Upper lobe of right lung (tissue), 1 donor: ENCODE measurements at places on chromosomes 12 and 14. TPM values are rescaled to one million over a fixed set of nuclear protein-coding genes. Genes with fewer than 3 reads are reported as not detected.

DNA sequence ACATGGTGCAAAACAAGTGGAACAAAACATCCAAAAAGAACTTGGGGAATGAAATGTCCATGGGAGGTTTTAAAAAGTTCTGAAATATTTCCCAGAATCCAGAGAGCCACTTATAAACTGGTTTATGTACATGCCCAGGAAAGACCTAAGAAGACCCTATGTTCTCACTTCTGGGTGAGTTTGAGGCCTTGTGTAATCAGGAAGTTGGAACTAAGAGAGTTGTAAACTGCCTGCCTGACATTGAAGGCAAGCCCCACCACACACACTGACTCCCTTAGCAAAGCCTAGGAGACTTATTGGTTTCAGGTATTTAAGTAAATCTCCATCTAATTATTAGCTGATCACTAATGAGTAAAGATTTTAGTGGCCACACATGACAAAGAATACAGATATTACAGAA, 142.5 kb downstream of the LRIG3 start:
- no peak for DNase-seq

- DNase-seq, result no peak
These were observed 122.7 kb downstream of the SSPN start for GRCh38 chr12:26317942-26318575.

- no peak for DNase-seq
These were observed 31.4 kb downstream of the CFAP54 start for GRCh38 chr12:96520767-96521166.

Gene CLEC6A
- 2.0 TPM for total RNA-seq

GRCh38 chr12:31298922-31299321, 27.0 kb downstream of the SINHCAF start:
- no peak for DNase-seq

- DNase-seq, result no peak
These were observed 161.3 kb downstream of the C12orf42 start for GRCh38 chr12:103334466-103334865.

Gene TMEM179
- not detected for total RNA-seq

GRCh38 chr14:84458881-84459280, 1071.1 kb upstream of the FLRT2 start:
- DNase-seq, result no peak
